ENCODE measurements at places on chromosomes 6 and 20.

GRCh38 chr6:39130691-39131090, 15.7 kb upstream of the SAYSD1 start:
- DNase-seq: no peak

GRCh38 chr6:98833057-98833306, 1.4 kb upstream of the POU3F2 start:
- no peak for DNase-seq

DNA sequence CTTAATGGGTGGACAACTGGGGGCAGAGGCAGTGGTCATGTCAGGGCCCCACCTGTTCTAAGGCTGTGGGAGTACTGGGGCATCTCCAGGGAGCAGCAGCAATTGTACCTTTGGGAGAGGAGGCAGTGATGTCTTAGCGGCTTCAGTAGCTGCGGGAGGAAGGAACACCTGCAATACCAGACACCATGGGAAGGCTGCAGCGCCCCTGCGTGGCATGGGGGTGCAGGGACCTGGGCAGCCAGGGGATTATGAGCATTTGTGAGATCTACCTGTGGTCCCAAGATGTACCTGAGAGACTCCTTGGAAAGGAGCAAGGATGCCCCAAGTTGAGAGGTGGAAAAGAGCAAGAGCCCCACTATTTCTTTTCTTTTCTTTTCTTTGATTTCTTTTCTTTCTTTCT, 112.1 kb upstream of the GPR6 start:
- no peak for DNase-seq

GRCh38 chr20:63754008-63754407, 14.4 kb downstream of the SLC2A4RG start:
- DNase-seq: no peak

DNA sequence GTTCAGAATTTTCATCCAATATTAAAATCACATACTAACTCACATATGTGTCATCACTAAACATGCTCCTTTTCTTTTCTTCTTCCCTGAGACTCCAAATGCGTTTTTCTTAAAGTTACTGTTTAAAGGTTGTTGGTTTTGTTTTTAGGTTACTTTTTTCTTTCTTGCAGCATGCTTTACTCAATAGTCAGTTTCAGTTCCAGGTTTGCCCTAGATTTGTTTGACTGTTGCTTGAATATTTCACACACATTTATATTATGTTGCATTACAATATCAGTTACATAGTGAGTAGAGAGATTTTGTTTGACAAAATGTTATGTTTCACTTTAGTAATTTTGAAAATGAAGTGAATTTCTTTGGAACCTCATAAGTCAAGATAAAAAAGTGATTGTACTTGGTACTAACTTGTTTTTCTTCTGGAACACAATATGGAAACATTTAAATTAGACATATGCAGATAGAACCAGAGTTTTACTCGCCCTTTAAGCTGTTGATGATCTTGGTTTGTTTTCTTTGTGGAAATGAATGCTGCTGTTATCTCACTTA, 27.3 kb downstream of the FNDC1 start:
- no peak for DNase-seq

GRCh38 chr6:25583099-25583498, 68.9 kb upstream of the SCGN start:
- DNase-seq: no peak

DNA sequence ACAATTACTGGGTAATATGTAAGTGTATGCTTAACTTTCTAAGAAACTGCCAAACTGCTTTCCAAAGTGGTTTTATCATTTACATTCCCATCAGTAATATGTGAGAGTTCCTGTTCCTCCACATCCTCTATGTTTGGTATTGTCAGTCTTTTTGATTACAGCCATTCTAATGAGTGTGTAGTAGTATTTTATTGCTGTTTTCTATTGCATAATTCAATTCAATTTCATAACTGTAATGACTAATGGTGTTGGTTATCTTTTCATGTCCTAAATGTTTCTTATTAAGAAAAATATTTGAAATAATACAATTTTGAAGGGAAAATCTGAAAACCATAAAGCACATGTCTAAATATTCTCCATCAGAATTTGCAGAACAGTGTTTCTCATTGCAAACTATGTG, 119.3 kb downstream of the MAP3K7 start:
- DNase-seq: no peak

DNA sequence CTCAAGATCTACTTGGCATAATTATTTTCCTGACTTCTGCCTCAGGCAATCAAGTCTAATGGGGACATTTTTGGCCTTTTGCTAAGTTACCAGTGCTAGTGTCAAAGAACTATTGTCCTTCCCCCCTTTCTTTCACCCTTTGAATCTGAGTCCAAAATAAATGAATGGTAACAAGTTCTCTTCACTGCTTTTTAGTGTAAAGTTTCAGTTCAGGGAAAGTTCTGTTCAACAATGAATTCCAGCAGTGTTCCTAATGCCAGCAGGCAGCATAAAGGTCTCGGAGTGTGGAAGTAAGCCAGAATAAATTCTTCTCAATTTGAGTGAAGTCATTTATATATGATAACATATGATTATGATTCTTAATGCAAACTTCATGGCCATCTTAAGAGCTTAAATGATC, 20.8 kb upstream of the TSPYL1 start:
- DNase-seq: no peak

DNA sequence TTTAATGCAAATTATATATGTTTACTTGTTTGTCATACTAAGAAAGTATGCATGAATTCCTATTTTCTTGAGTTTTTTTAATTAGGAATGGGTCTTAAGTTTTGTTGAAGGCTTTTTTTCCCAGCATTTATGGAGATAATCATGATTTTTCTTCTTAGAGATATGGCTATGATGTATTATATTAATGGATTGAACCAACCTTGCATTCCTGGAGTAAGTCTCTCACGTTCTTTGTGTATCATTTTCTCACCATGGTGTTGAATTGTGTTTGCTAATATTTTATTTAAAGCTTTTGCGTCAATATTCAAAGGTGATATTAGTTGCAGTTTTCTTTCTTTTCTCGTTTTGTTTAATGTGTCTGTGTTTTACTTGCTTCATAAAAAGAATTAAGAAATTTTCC, 48.4 kb upstream of the SLC35D3 start:
- no peak for DNase-seq

DNA sequence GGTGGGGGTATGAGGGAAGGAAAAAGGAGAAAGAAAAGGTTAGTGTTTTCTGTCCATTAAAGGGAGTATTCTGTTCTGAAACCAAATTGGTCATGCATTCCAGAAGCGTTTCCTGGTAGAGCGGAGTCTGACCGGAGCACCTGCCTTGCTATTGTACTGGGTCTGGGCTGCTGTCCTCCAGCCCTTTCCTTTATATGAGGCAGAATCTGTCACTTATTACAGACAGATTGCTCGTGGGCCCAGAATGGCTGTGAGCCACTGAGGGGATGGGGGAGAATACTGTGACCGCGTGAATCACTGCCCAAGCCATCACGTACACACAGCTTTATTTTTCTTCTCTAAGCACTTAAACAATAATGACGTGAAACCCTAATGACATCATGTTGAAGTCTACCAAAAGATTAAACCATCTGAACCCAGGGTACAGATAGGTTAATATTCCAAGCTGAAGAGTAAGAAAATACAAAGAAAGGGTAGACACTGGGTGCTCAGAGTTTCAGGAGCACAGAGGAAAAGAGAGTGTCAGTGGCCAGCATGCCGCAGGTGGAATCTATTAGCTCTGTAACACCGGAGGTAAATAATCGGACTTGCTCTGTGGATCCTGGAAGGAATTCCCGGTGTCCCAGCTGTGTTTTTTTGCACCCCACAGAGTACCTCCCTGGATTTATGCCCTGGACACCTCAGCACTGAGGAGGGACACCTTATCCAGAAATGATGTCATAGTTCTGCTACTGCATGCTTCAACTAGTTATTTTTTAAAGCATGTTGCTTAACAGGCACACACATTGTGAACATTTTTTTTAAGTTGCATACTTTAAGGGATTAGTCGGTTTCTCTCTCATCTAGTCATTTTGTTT, 573.3 kb downstream of the PKHD1 start:
- no peak for DNase-seq

DNA sequence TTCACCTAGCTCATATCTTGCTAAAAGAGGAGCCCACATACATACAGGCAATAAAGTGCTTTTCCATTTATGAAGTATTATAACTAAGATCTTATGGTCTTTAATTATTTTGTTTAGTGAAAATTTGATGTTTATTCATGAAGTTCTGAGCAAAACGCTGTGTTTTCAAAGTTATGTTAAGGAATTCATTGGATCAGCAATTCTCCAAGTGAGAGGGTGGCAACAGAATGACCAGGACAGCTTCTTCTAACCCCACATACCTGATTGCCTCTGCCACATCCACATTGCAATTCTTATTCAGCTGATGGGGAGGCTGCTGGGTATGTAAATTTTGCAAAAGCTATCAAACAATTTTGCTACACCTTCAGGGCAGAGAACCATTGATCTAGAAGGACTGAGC, 116.8 kb downstream of the OGFRL1 start:
- no peak for DNase-seq

- DNase-seq: no peak
These were observed 32.6 kb downstream of the MAN1A1 start for GRCh38 chr6:119317007-119317406.

- DNase-seq: no peak
These were observed 541.5 kb downstream of the CD83 start for GRCh38 chr6:14658886-14659561.

GRCh38 chr6:6916598-6916997, 191.2 kb upstream of the RREB1 start:
- no peak for DNase-seq

DNA sequence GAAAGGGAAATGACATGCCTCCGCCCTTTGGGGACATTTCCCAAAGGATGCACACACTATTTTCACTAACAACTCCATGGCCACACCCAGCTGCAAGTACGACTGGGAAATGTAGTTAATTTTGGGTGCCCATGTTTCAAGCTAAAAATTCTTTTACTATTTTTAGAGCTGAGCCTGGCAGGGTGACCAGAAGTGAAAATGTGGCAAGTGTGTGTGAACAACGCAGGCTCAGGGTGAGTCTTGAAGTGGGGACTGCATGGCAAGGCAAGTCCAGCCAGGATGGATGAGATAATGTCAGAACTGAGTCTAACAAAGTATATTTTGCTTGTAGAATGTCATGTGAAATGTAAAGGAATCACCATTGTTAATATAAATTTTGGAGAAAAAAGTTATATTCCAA, 17.0 kb upstream of the CD109 start:
- no peak for DNase-seq

- no peak for DNase-seq
These were observed at the start of gene OVOL2 for GRCh38 chr20:18057101-18057993. OVOL2 (minus strand) TSS chr20:18057916; CDS start chr20:18057634, 282 bp downstream.

- no peak for DNase-seq
These were observed 31.6 kb downstream of the FIG4 start for GRCh38 chr6:109722564-109723254.

GRCh38 chr6:96841345-96841744, 4.1 kb upstream of the GPR63 start:
- no peak for DNase-seq

DNA sequence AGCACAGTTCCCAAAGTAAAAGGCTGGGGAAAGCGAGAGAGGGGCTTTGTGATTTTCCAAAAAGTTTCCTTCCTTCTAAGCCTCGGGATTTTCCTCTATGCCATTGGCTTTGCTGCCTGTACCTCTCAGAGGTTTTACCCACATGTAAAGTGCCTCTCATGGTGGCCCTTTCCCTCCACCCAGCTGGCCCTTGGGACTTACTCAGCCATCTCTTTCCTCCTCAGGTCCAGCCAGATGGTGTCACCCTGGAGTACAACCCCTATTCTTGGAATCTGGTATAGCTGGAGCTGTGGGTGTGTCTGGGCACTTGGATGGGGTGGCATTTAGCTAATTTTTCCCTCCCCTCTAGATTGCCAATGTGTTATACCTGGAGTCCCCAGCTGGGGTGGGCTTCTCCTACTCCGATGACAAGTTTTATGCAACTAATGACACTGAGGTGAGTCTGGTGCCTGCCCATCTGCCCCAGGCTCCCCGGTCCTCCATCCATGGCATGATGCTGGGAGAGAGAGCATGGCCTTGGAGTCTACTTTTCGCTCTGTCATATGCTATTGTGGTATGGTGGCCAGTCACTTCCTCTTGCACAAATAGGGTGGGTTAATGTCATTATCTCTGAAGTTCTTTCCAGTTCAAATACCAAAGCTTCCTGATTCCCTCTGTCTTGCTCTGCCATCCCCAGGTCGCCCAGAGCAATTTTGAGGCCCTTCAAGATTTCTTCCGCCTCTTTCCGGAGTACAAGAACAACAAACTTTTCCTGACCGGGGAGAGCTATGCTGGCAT, 1.1 kb downstream of the CTSA start:
- no peak for DNase-seq

DNA sequence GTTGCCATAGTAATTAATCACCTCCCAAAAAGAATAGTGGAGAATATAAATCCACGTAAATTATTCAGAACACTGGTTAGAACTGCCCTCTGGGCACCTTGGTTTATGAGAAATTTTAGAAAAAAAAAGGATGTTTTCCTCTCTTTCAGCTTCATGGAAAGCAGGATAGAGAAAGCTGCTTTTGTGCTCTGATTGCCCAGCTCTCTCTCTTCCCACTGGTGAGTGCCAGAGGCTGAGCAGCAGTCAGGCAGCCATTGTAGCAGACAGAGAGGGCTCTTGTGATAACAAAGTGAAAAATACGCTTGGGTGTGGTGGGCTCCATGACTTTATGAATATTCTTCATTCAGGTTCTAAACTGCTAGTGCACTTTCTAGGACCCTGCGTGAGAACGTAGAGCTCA, 26.4 kb downstream of the SLC35F1 start:
- DNase-seq: no peak
